ENCODE measurements at places on chromosomes 2 and 18. TPM values are rescaled to one million over a fixed set of nuclear protein-coding genes. Genes with fewer than 3 reads are reported as not detected.

GRCh38 chr2:140234116-140234515 lies 1453.9 kb upstream of the NXPH2 start:
- H3K4me3 ChIP-seq = no peak overlapping the region
- H3K36me3 ChIP-seq = no peaks in the 10 kb centered on the region
- DNase-seq = no peak
- no peak overlapping the region for H3K27ac ChIP-seq

DNA sequence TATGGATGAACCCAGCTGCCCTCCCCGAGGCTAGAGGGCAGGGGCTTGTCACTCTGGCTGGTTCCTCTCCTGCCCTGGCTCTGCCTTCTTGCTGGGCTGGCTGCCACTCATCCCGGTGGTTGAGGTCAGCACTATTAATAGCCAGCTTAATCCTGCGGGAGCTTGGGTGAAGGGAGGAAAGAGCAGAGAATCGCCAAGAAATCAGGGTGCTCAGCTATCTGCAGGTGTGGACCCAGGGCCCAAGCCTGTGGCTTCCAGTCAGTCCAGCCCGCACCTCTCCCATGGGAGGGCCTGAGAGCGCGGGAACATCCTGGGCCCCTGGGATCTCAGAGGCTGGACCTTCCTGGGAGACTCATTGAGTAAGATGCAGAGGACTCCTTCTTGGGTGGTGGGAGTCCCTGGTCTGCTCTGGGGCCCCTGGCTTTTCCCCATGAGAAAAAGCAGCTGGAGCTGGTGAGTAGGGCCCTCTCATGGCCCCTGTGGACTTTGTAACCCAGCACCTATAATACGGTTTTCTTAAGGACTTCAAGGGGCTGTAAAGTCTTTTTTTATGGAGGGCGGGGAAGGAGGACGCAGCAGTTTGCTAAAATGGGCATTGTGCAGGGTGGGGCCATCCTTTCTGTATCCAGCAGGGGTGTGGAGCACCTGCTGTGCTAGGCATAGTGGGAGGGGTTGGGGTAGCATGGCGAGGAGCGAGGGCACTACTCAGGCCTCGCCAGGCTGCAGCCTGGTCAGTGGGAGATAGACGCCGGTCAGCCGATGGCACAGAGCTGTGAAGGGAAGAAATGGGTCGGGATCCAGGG lies 27.4 kb upstream of the CNNM3 start:
- peaks cover 12% of the 10 kb centered on the region for H3K4me1 ChIP-seq
- DNase-seq = no peak
- no peaks in the 10 kb centered on the region for H3K27me3 ChIP-seq
- H3K4me3 ChIP-seq = no peak overlapping the region

DNA sequence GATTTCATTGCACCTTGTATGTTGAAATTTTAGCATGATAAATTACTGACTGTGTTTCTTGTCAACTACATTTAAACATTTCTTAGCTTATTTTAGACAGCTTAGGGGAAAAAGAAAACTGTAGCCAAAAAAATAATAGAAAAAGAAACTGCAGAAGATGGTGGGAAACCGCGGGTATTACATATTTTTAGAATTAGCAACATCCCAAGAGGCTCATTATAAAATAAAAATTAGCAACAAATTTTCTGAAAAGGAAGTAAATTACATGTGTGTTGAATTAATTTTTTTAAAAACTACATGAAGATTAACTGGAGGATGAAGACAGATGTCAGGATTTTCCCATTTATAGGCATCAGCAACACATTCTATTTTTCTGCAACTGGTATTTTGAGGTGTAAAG lies 4.3 kb downstream of the PELI1 start:
- DNase-seq = no peak
- H3K27ac ChIP-seq = no peak overlapping the region
- no peaks in the 10 kb centered on the region for H3K27me3 ChIP-seq
- H3K36me3 ChIP-seq = no peaks in the 10 kb centered on the region

DNA sequence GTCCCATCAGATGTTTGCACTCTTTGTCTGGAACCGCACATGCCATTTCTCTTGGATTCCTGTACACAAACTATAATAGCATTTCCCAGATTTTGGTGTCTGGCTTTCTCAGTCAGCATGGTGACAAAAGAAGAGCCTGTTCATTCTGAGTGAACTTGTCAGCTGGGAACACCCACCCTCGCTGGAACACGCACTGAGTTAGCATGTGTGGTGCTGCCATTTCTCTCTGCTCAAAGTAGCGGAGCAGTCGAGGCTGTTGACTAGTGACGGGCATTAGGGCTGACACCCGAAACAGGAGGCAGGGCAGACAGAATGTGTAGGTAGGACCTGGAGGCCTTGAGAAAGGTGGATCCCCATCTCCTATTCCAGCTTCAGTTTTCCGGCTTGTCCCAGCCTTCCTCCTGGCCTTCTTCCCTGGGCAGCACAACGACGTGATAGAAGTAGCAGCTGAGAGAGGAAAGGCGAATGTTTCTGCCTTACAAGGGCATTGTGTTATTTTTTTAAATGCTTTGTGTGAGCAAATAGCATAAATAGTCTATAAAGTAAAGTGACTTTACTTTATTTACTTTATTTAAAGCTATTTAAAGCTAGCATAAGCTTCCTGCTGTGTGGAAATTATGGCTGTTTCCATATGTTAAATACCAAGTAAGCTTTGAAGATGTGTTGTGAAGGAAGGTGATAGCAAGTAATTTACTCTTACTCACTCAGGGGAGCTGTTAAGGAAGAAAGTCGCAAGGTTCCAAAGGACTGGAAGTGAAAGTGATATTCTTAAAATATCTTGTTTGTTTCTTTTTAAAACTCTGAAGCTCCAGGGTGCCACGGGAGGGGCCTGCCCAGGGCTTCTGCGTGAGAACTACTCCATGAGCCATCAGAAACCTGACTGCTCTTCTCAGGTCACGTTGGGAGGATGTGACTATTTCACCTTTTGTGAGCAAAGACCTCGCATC lies 272.6 kb downstream of the NEDD4L start:
- no peaks in the 10 kb centered on the region for H3K27me3 ChIP-seq
- no peak overlapping the region for H3K4me3 ChIP-seq
- no peak for DNase-seq

- no peaks in the 10 kb centered on the region for H3K27me3 ChIP-seq
- no peak for DNase-seq
- H3K4me3 ChIP-seq = no peak overlapping the region
Observed at GRCh38 chr2:189221811-189222467, 42.4 kb upstream of the COL5A2 start.

DNA sequence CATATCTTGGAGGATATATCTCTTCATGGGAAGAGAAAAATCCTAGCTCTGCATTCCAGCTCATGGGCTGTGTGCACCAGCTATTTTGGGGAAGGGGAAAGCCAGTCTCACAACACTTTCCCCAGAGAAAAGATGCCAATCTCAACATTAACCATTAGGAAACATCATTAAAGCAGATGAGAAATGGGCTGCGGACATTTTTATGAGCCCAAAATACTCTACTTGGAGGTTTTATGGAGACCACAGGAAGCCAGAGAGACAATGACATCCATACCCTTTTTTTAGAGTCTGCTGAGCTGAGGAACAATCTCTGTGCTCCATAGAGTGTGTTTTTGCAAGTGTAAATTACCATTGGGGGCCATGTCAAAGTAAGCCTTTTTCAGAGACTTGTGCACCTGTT lies 213.7 kb downstream of the TRIB2 start:
- no peak overlapping the region for H3K27ac ChIP-seq
- no peaks in the 10 kb centered on the region for H3K27me3 ChIP-seq
- no peaks in the 10 kb centered on the region for H3K4me1 ChIP-seq

DNA sequence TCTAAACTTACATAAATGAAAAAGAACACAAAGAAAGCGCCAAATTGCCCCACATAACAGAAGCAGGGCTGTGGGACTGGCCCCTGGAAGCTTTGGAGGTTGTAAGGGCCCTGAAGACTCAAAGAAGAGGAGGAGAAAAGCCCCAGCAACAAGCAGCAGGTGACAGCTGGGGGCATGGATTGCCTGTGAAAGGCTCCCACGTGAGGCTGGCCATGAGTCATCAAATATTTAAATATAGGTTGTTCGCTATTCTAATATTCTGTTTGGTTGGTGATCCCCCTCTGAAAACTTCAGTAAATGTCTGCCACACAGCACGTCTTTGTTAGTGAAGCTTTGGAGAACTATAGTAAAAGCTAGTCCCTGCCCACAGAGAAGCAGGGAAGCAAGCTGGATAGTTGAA lies 132.4 kb downstream of the MREG start:
- no peaks in the 10 kb centered on the region for H3K27me3 ChIP-seq
- no peaks in the 10 kb centered on the region for H3K4me1 ChIP-seq
- no peaks in the 10 kb centered on the region for H3K36me3 ChIP-seq
- no peak overlapping the region for H3K4me3 ChIP-seq
- no peak overlapping the region for H3K27ac ChIP-seq

DNA sequence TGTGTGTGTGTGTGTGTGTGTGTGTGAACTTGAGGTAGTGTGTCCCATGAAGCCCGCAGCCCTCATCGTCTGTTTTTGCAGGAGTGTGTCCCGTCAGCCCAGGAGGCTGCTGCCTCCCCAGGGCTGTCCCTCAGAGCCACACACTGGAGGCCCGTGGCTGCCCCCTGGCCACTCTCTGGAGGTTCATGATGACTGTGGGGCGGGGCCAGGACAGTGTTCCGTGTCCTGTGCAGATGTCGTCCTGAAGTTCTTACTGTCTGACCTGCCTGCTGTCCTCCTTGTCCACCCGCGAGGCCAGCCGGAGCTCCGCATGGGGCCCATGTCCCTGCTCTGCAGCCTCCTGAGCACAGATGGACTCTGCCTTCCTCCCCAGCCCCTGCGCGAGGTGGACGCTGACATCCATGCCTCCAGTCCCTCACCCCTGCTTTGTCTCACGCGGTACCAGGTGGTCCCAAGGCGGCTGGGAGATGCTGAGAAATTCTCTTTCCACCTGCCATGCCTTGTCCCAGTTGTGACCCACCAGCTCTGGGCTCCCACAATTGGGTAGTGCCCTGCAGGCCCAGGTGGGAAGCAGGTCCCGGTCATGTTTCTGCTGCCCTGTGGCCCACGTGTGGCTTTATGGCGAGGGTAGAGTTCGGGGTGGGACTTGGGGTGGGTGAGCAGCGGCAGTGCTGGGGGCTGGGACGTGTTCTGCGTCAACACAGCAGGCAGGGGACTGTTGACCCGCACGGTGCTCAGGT lies 92.8 kb downstream of the NFATC1 start:
- H3K27me3 ChIP-seq = no peaks in the 10 kb centered on the region
- H3K4me1 ChIP-seq = no peaks in the 10 kb centered on the region
- peaks cover 11% of the 10 kb centered on the region for H3K36me3 ChIP-seq

DNA sequence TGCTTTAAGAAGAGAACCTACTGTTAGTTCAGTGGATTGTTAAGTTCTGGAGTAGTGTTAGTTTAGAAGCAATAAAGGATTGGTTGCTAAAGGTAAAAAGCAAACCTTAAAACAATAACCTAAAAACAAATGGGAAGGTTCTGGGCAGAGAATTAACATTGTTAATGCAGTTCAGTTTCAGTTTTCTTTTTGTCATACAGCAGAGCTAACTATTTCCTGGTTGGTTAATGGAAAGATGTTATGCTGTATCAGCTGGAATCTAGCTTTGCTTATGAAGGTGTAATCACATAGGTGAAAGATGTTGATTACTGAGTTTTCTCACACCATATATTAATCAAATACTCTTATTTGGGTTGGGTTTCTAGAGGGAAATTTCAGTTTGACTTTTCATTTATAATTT lies 23.8 kb downstream of the SMAD4 start:
- no peak overlapping the region for H3K27ac ChIP-seq
- no peak overlapping the region for H3K4me3 ChIP-seq
- peaks cover 63% of the 10 kb centered on the region for H3K36me3 ChIP-seq
- no peaks in the 10 kb centered on the region for H3K4me1 ChIP-seq
- no peaks in the 10 kb centered on the region for H3K27me3 ChIP-seq

DNA sequence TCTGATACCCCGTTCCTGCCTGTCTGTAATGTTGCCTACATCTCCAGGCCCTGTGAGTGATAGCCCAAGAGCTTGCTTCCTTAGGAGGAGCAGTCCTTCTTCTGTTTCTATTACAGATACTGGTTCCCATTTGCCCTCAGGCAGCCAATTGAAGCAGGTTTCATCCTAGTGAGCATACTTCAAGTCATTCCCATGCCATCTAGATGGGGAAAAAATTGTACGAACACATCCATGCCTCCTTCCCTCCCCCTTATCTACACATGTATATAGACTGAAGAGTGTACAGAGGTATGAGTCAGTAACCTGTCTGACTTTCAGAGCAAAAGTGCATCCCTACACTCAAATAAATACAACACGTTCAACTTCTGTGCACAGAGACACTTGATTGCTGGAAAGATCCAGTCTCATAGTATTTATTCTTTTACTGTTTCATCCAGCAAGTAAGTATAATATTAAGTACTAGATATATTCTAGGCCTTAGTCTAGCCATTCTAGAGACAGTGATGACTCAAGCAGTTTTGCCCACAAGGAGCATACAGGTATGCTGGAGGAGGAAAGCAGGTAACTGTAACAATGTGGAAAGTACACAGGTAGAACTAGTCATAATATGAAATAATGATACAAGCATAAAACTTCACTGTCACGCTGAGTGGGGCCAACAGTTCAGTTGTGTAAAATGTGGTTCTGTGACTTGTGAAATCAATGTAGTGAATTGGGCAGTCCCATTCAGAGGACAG lies 153.4 kb downstream of the MGAT5 start:
- H3K36me3 ChIP-seq = peaks cover 18% of the 10 kb centered on the region
- H3K4me1 ChIP-seq = peaks cover 21% of the 10 kb centered on the region
- H3K27ac ChIP-seq = no peak overlapping the region
- DNase-seq = no peak
- H3K27me3 ChIP-seq = no peaks in the 10 kb centered on the region
- H3K4me3 ChIP-seq = no peak overlapping the region

- no peak for DNase-seq
- no peaks in the 10 kb centered on the region for H3K36me3 ChIP-seq
- H3K4me3 ChIP-seq = no peak overlapping the region
- H3K27ac ChIP-seq = no peak overlapping the region
Observed at GRCh38 chr2:236938126-236938525, 147.6 kb upstream of the COPS8 start.

DNA sequence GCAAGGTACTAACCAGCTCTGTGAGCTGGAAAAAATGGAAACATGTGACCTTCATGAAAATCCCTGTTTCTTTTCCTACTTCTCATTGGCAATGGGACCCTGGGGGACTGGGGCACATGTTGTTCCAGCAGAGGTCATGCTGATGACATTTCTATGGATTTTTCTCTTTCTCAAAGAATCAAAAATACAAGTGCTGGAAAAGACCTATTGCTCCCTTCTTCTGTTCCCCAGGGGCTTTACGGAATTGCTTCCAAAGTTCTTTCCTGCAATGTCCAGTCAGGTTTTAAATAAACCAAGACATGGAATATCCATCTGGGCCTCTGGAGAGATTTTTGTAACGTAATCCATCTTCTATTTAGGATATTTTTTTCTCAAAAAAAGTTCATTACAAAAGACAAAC lies 1006.1 kb upstream of the CELF4 start:
- H3K36me3 ChIP-seq = no peaks in the 10 kb centered on the region
- H3K27me3 ChIP-seq = no peaks in the 10 kb centered on the region
- DNase-seq = no peak
- H3K4me1 ChIP-seq = no peaks in the 10 kb centered on the region

Gene HOXD10
- total RNA-seq = 0.55 TPM

Gene FOXD4L1
- total RNA-seq = 0.78 TPM

Gene HSBP1L1
- 48.7 TPM for total RNA-seq
